ENCODE measurements at places on chromosomes 7 and 10.

GRCh38 chr10:28359334-28359733, 56.5 kb upstream of the MPP7 start:
- DNase-seq, result no peak

- peak; percentile 97 for DNase-seq
Observed at GRCh38 chr10:45379891-45380540, 6.0 kb downstream of the ALOX5 start.

DNA sequence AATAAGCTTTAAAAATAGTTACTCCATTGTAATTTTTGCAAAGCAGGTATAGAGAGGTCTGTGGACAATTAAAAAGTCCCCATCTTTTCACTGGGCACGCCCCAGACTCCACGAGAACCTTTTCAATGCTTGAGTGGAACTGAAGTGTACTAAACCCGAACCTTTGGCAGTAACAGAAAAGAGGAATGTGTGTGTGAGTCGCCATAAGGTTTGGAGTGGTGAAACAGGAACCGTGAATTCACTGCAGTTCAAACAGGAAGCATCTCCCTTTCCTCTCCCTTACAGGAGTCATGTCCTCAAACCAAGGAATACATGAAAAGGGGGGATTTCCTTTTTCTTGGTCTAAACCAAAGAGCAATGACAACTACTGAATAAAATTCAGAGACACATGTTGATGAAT, 23.2 kb downstream of the NDUFB2 start:
- DNase-seq, result peak; percentile 80

DNA sequence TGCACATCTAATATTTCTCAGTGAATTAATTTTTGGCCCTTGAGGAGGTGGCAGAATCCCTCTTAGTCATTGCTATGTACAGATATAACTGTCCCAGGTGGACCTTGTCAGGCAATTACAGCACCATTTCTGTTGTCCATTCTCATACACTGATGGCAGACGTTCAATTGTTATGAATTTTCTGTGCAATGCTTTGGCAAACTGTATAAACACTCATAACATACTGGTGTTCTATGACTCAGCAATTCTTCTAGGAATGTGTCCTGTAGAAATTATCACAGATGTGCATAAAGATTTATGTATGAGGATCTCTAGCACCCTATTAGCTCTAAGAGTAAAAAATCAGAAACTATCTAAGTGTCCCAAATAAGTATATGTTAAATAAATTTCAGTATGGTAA, 80.8 kb downstream of the DNAJB9 start:
- DNase-seq, result no peak

Measured in MV-4-11 (cell line).